ENCODE measurements at places on chromosomes 12 and 14.
A peak's percentile ranks its signal among the peaks of the same experiment; 100 is the strongest.

DNA sequence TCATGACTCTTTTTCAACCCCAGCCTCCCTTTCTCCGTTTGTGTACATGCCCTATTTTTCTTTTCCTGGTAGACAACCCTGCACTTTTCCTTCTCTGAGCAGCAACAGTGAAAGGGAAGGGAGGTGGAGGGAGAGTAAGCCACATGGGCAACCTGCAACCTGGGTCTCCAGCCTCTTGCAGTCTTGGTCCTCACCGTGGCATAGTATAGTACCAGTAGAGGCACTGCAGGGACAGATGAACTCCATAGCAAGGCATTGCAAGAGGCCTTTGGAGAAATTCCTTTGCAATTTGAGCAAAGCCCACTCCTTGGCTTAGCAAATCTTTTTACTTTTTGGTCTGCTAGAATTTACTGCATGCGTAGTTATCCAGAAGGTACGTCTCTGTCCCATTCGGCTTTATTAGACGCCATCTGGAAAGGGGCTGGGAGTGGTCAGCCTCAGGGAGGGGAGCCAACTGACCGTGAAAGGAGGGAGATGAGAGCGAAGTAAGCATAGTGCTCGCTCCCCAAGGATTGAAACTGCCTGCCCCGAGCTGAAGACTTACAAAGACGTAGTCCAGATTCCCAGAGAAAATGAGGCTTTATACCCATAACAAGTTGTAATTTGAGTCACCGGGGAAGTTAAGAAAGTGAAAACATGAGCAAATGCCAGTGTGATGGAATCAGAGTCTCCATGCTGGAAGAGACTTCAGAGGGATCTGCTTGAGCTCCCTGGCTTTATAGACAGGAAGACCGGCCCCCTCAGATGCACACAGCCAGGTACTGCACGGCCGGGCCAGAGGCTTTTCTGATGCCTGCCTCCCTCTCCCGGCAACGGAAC lies 332.0 kb downstream of the CACNA1C start:
- peak; percentile 71 for DNase-seq

GRCh38 chr12:81976661-81977060 lies 217.5 kb upstream of the PPFIA2 start:
- DNase-seq: no peak

GRCh38 chr14:32408018-32408417 lies 78.9 kb downstream of the AKAP6 start:
- DNase-seq: no peak

GRCh38 chr14:98634043-98634820 lies 637.8 kb downstream of the BCL11B start:
- DNase-seq: no peak

- DNase-seq: no peak
Measured at GRCh38 chr14:105774001-105774400, 247.6 kb downstream of the TMEM121 start.

DNA sequence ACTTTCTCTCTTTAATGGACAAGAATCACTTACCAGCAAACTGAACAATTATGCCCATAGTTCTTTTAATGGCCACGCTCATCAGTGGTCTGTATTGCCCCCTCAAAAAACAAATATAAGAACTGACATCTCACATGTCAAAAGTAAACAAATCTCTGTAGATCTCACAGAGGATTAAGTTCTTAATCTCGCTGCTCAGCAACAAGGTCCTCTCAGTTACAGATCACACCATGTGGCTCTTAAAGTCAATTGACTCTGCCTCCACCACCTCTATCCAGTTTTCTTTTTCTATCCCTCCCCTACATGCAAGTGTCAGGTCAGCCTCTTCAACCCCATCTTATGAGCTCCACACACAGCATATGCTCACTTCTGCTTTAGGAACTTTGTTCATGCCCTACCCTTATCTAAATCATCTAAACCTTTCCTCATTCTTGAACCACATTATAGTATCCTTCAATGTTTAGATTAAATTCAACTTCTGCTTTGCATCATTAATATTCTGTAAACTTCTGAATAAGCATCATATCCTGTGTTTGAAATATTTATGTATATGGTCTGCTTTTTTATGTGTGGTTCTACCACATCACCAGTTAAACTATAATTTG lies 7.2 kb downstream of the ADAM20 start:
- no peak for DNase-seq

DNA sequence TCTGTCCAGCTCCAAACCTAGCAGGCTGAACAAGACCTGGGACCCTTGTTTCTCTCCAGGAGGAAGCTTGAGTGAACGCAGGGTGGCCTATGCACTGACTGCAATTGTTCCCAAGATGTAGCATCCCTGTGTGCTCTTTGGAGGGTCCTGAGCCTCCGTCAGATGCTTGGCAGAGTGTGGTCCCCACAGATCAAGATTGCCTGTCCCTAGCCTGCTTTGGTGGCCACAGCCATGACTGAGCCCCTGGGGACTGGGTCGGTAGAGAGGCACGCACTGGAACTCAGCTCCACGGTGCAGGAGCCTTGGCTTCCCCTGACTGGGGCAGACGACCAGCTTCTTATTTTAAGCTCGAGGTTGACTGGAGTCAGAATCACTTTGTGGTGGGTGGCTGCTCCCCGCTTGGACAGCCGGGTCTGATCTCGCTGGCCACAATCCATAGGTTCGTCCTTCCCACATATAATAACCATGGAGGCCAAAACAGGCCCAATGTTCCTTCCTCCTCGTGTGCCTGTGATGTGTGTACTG lies 97.8 kb downstream of the LGMN start:
- no peak for DNase-seq

DNA sequence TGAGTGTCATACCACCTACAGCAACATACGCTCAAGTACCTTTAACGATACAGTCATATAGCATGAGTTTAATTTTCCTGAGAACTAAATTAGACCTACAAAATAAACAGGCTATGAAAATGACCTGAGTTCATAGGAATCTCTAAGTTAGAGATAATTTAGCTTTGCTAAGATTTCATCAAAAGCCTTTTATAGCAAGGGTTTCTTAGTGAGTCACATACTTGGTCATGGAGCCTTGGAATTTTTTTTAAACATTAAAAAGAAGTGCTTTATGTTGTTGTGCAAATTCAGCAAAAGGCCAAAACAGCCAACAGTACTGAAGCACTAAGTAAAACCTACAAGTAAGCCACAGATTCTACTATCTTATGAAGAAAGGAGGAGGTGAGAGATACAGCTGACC lies 93.6 kb upstream of the FERMT2 start:
- no peak for DNase-seq

GRCh38 chr14:40072175-40072574 lies 639.9 kb upstream of the FBXO33 start:
- no peak for DNase-seq

DNA sequence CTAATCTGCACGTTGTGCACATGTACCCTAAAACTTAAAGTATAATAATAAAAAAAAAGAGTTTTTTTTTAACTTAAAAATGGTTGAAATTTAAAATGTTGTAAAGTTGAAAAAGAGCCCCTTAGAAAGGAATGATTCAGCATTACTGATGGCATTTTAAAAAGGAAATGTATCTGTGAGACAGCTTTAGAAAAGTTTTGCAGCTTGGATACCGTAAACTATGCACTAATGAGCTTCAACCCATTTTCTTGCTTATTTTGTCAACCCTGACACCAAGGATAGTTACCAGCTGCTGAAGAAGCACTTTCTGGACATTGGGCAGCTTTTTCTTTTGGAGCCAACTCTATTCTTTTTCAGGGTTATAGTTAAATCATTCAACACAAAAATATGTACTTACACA lies 4.3 kb downstream of the BICD1 start:
- no peak for DNase-seq

DNA sequence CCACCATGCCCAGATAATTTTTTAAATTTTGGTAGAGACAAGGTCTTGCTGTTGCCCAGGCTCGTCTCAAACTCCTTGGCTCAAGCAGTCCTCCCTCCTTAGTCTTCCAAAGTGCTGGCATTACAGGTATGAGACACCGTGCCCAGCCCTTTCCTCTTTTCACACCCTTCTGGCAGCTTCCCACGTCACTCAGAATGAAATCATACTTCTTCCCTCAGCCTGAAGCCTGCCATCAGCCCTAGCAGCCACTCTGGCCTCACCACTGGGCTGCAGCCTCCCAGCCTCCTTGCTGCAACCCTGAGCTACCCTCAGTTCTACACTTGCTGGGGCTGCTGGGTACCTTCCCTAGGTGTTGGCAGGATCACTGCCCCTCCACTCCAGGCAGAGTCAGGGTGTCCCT lies 18.2 kb downstream of the ANKRD9 start:
- no peak for DNase-seq

DNA sequence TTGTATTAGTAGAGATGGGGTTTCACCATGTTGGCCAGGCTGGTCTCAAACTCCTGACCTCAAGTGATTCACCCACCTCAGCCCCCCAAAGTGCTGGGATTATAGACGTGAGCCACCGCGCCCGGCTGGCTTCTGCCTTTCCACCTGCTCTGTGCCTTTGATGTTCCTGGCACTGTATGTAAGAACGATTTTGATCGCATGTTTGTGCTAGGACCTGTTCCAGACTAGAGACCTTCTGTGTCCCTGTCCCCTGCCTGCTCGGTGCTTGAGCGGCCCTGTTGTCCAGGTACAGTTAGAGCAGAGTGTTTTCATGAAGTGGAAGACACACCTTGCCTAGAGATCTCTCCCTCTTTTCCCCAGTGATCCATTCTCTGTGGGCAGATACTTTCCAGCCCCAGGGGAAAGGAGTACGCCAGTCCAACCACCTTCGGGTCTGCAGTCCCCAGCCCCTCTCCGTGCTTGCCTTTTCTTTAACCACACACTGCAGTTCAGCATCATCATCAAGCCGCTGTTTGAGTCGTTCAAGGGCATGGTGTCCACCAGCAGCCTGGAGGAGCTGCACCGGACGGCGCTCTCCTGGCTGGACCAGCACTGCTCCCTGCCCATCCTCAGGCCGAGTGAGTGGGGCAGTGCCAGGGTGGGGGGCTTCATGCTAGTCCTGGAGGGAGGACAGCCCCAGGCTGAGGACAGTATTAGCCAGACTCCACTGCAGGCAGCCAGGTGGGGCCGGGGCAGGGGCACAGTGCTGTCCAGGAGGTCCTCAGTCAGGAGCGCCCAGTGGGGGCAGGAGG lies 33.4 kb downstream of the IL31 start:
- DNase-seq: no peak

GRCh38 chr12:13896063-13896626 lies 85.3 kb downstream of the GRIN2B start:
- no peak for DNase-seq

All from eye (tissue), 1 donor.